AG04449 (cell line): ENCODE measurements at places on chromosomes 12 and 14.

GRCh38 chr14:95220663-95221231 is 63.4 kb upstream of the DICER1 start:
- DNase-seq: peak; percentile 24

DNA sequence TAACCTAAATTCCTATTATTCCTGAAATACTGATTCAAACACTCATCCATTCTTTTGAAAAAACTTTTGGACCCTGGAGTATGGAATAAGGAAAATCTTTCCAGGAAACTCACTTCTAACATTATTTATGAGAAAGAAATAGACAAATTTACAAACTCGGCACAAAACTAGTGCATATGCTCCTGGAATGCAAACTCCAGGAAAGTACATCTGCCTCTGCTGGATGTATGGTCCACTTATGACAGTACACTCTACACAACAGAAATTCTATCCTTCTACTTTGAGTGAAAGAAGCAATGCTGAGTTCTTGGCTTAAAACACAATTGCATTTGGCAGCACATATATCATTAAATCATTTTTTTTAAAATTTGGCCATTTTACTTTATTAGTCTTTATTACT is 700.5 kb upstream of the STXBP6 start:
- DNase-seq: no peak

DNA sequence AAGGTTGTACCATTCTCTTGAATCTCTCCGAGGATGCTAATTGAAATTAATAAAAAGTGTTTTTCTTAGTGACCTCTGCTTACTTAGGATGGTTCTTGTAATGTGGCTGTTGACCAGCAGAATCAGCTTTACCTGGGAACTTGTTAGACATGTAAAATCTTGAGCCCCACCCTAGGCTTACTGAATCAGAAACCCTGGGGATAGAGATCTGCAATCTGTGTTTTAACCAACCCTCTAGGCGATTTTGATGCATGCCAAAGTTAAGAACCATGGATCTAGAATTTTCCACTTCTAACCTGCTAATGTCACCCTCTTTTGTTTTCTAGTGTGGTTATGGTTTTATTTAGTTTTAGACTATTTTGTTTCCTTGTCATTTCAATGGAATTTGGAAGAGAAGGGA is 6.5 kb downstream of the NUBPL start:
- no peak for DNase-seq

DNA sequence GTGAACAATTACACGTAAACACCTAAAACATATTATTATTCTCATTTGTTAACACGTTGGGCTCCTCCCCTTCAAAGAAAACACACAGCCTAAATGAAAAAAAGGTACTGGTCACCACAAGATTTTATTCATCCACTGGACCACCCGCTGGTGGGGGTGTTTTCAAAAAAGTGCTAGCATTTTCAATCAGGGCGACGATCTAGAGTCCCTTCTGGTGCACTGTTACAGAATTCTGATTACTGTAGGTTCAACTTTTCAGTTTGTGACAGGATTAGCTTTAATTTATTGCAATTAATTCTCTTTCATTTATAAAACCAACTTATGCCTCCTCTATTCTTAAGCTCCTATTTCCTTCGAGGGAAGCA is 443 bp downstream of the MAGOHB start:
- no peak for DNase-seq

GRCh38 chr12:79549531-79550271 is 141.1 kb downstream of the PAWR start:
- DNase-seq: no peak

DNA sequence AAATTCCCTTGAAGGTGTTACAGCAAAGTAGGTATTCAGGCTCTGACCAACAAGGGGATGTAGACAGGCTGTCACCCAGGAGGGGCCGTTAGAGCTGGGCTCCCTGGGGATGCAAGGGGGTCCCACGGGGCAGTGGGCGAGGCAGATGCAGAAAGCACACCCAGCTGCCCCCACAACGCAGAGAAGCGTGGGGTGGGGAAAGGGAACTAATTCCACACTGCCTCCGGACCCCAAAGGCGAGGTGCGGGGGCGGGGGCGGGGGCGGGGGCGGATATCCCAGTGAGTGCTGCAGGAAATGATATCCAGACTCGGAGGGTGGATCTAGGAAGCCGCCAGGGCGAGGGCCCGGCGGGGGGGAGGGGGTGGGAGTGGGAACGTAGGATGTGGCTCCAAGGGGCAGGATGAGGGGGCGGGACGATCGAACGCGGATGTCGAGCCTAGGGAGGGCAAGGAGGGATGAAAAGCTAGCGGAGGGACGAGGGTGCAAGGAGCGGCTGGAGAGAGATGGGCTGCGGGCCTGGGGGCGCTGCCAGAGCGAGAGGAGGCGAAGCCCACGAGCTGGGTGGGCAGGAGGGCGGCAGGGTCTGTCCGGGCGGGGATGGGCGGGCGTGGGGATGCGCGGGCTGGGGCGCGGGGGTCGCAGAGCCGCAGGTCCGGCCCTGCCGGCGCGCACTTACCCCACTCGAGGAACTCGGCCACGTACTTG is 874 bp downstream of the CDC42BPB start:
- no peak for DNase-seq

DNA sequence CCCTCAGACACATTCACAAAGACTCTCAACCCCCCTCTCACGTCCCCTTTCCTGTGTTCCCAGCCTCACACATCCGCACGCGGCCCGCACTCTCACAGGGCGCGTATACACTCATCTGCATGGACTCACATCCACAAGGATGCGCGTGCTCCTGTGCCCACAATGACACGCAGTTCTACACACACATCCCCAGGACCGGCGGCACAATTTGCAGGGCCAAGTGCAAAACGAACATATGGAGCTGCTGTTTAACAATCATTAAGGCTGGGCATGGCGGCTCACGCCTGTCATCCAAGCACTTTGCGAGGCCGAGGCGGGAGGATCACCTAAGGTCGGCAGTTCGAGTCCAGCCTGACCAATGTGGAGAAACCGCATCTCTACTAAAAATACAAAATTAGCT is 36.4 kb upstream of the EML1 start:
- no peak for DNase-seq

DNA sequence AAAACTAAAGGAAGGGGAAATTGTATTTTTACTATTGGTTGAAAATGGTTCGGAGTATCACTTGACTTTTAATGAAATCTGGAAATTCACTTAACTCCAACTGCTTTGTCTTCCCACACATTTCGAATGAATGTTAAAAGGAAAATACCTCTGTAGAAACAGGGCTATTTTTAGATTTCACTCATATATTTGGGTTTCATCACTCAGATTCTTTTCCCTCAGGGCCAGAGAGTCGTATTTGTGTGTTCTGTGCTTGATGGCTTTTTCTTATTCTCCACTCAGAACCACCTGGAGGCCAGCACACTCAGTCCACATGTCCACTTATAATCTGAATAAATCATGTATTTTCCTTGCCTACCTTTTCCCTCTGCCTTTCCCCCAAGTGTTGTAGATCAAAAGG is 40.0 kb downstream of the DAAM1 start:
- no peak for DNase-seq
